NCI-H510A (cell line): ENCODE measurements at places on chromosomes 2 and 18.

DNA sequence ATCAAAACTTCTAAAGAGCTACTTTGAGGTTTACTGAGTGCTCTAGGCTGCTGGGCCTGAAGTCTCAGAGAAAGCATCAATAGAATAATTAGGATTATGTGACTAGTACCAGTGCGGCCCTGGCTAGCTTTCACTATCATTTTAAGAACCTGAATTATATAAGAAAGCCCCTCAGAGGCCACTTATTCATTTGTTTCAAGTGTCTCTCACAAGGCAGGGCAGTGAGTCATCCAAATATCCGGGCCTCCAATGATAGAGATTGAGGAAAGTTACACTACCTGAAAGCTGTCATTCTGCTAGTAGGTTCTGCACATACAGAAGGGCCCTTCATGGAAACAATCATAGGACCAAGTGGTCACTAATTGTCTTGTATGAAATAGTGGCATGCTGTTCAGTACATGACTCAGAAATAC lies 193.1 kb downstream of the L3MBTL4 start:
- no peak for DNase-seq

DNA sequence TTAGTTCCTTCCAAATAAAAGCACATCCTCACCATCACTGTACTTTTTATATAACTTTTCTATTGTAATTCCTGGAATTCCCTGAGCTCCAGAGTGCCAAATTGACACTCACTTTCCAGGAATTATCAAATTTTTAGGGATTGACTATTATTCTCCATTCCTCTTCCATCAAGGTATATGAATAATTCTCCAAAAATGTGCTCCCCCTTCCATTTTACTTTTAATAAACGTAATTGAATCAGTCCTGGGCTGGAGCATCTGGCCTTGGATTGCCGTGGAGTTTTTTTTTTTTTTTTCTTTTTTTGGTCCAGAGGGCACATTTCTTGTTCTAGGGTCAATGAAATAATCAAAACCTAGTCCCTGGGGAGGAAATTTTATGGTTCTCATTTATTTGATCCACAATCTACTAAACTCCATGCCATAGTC lies 304.3 kb downstream of the CDCA7 start:
- DNase-seq: no peak

GRCh38 chr2:112026509-112026908 lies 28.6 kb upstream of the TMEM87B start:
- peak; percentile 71 for DNase-seq

DNA sequence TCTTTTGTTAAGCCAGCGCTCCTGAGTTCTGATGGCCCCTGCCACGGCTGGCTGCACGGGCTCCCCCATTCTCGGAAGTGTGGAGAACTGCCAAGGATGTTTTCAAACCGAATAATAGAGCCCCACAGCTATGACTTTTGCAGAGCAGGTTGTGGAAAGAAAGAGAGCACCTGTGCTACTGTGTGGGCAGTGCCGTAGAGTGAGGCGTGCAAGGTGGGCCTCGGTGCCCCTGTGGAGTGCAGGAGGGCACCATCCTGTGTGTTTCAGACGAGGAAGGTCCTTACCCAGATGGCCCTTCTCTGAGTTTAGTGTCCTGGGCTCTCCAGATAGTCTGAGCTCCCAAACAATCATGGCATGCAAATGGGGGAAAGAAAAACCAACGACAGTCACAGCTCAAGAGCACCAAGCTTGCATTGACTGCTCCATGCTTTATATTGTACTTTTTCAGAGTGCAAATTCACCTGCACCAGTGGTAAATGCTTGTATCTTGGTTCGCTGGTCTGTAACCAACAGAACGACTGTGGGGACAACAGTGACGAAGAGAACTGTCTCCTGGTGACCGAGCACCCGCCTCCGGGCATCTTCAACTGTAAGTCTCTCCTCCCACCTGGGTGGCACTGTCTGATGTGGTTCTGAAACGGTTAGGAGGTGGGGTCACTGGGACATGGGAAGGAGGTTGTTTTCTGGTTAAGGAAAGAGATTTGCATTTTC lies 219.4 kb downstream of the LDLRAD4 start:
- DNase-seq: no peak

DNA sequence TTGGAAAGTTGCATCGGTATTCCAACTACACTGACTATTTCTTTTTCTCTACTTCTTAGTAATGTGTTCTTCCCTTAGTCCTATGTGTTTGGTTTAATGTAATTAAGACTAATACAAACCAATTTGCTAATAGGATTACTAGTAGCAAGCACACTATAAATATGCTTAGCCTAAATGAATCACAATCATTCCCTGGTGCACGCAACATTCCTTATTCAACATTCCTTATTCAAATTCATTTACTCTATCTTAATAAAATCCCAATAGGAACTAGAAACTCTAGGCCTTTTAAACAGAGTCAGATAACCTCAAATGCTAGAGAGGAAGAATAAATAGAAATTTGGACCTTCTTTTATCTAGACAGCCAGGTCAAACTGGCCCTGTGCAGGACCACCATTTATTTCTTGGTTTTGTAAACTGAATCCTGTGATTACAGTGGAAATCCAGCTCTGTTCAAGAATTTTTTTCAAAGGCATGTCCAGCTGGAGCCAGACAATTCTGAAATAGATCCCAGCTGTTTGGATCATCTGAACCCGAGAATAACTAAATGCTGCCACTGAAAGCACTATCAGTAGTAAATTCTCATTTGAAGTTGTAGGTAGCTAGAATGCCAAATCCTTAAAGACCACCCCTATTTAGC lies 103.1 kb downstream of the PPP1R1C start:
- DNase-seq: no peak

DNA sequence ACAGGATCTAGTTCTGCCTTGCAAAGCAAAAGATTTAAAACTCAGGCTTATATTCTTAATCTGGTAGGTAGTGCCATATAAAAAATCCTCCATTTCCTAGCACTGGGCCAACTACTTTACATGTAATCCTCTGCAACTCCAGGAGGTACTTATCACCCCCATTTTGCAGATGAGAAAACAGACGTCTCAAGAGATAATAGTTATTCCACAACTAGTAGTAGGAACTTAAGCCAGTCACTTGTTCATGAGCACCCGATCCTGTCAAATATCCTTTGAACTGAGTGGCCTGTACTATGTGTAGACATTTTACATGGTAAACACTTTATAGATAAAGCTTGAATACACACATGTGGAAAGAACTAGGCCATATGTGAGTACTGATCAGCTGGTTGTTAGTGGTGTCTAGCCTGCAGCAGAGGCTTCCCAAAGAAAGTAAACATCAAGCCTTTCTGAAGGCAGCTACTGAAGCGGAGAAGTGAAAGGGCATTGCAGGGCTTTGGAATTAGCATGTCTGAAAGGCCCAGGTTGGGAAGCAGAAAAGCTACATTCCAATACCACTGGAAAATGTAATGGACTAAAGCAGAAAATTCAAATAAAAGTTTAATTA lies 48.0 kb downstream of the NAB1 start:
- no peak for DNase-seq

- no peak for DNase-seq
Measured at GRCh38 chr2:176656038-176656775, 387.0 kb downstream of the MTX2 start.

DNA sequence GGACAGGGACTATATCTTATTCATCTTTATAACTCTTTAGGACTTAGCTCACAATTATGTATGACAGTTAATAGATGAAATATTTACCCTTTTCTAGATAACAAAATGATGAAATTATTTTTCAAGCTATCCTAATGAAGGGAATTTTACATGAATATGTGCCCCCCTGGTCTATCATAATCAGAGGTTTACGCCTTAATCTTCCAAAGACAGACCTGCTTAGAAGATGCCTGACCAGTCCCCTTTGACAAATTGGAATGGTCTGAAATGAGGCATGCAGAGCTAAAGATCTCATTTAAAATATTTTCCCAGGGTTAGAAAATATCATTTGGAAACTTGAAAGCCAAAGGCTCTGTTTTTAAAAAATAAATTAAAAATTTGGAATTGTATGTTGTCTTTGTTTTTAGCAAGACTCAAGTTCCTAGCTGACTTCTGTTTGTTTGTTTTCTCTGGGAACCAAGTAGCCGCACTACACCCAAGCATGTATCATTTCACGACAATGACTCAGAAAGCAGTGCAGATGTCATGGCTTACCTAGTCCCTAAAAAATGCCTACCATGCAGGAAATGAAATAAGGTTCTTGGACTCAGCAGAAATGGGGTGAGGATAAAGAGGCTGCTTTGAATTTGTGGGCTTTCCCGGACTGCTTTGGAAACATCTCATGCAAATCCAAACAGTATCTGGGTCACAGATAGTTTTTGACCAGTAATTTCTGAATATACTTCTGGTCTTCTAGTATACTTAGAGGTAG lies 162.1 kb downstream of the ZEB2 start:
- DNase-seq: no peak

GRCh38 chr2:155730804-155731203 lies 601.7 kb downstream of the NR4A2 start:
- no peak for DNase-seq

DNA sequence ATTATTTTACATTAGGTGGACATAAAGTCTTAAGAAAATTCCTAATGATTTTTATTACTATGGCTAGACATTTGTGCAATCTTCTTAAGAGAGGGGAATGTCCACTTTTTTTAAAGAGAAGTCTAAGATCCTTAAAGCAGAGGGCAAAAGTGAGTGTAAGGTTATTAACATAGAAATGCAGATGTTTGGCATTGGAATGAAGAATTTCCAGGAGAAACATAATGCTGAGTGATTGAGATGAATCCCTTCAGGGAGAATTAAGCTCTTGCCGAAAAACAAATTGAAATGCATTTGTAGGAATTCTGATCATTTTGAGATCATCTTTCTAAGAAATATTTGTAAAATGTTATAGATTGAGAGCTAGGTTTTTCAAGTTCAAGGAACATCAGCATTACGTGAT lies 15.0 kb downstream of the FAM124B start:
- no peak for DNase-seq

GRCh38 chr18:48979944-48980890 lies 29.5 kb upstream of the SMAD7 start:
- no peak for DNase-seq
